ENCODE measurements at places on chromosomes 1 and 21.

GRCh38 chr1:45892068-45892785 is 88.8 kb downstream of the MAST2 start:
- no peak for DNase-seq

DNA sequence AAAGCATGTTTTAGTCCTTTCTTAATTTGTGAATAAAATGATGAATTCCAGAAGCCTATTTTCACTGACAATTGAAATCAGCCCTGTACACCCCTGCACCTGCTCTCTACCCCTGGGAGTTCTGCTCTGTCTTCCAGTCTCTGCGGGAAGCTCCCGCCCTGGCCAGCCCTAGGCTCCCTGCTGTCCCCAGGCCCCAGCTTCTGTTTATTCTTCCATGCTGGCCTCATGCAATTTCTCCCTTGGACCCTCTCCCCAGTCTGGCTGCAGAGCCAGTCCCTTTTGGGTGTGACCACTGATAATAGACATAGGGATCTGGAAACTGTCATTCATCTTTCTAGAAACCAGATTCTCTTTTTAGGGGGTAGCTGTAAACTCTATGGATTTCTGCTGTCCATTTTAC is 258.6 kb downstream of the GRIK3 start:
- DNase-seq = no peak

DNA sequence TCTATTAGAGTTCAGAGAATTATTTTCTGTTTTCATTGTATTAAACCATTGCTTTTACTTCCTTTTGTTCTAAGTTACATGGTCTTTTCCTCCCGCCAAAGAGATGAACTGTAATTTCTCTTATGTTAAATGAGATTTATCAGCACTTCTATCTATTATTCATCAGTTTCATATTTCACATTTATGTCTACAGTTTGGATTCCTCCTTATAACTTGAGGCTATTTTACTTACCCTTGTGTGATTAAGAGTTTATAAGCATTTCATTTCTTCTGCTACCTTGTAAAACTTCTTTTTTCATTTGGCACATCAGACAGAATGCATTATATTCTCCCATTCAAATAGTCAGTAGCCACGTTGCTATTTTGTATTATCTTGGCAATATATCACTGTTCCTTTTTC is 248.2 kb downstream of the PLA2G4A start:
- DNase-seq = no peak

- DNase-seq = no peak
Observed at GRCh38 chr1:232806186-232806510, 932 bp downstream of the MAP10 start.

GRCh38 chr1:82090104-82090503 is 289.4 kb downstream of the ADGRL2 start:
- no peak for DNase-seq

DNA sequence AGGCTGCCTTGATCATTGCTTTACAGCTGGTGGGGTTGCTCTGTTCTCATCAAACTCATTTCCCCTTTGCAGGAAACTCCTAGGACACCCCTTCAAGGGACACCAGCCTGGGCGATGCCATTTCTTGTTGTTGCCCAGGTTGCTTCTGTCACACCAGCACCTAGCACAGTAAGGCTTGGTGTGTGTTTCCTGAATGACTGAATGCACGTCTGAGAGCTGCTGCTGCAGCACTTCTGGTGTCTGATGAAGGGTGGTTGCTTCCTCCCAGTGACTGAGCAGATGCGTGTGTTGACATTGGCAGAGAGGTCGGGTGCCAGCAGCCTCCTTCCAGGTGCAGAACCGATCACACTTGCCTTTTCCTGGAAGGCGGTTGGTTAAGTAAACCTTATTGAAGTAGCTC is 477.4 kb downstream of the CAMTA1 start:
- no peak for DNase-seq

GRCh38 chr1:178629252-178630154 is 95.5 kb upstream of the RALGPS2 start:
- DNase-seq = no peak

GRCh38 chr21:39444421-39445180 is 977 bp downstream of the LCA5L start:
- no peak for DNase-seq

DNA sequence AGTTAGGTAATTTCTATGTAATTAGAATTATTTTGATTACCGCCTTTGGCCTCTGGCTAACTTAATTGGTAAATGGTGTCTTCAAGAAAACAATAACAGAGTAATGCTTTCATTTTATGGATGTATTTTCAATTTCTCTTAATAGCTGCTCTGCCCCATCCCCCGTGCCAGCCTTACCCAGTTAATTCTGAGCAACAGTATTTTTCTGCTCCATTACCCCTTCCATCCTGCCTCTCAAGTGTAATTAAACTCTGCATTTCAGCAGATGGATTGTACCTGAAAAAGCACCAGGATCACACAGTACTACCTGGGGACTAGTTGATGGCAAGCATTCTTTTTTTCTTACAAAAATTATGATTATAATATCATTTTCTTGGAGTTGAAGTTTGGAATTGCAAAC is 104.2 kb downstream of the KIAA0319L start:
- no peak for DNase-seq

DNA sequence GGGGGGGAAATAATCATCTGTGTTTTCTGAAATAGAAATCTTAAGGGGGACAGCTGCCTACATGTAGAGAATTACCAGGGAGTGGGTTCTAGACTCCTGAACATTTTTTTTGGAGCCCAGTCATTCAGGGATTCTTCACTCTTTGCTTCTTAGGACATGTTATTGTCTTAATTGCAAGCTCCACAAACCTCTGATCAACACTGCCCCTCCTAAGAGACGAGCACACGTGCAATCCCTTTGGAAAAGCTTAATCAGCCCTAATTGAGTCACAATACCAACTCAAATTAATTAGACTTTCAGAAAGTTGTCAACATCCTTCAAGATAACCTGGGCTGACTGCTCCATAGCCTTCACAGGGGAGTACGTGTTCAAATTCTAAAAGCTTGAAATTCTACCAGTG is 21.4 kb downstream of the RGS8 start:
- DNase-seq = no peak

- DNase-seq = no peak
Observed at GRCh38 chr1:229907884-229908638, 159.0 kb upstream of the GALNT2 start.

GRCh38 chr1:212237651-212238050 is 47.6 kb upstream of the PPP2R5A start:
- DNase-seq = no peak

DNA sequence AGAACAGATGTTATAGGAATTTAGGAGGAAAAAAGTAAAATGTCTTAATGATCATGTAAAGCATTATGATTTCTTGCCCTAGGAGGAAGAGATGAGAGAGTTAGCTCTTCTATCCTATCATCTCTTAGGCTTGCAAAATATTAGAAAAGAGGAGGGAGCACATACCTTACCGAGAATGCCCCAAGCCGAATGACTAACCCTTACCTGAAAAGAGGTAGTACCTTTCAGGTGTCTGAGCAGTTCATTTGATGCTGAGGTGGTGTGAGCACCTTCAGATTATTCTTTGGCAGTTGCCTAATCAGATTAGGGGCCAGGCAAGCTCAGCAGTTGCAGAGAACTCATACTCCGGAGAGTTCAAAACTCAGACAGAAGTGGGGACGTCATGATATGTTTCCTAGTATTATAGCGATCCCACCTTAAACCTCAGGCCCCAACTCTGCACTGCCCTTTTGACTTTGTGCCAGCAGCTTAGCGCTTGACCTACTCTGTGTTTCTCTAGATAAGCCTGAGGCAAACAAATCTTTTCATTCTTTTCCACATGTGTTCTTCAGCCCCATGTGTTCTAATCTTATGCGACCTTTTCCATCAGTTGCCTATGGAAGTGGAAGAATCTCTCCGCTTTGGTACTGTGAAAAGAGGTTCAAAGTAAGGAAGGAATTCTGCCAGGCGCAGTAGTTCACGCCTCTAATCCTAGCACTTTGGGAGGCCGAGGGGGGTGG is 52.5 kb downstream of the ATP2B4 start:
- no peak for DNase-seq

GRCh38 chr21:25904044-25904695 is 169.4 kb downstream of the GABPA start:
- no peak for DNase-seq

DNA sequence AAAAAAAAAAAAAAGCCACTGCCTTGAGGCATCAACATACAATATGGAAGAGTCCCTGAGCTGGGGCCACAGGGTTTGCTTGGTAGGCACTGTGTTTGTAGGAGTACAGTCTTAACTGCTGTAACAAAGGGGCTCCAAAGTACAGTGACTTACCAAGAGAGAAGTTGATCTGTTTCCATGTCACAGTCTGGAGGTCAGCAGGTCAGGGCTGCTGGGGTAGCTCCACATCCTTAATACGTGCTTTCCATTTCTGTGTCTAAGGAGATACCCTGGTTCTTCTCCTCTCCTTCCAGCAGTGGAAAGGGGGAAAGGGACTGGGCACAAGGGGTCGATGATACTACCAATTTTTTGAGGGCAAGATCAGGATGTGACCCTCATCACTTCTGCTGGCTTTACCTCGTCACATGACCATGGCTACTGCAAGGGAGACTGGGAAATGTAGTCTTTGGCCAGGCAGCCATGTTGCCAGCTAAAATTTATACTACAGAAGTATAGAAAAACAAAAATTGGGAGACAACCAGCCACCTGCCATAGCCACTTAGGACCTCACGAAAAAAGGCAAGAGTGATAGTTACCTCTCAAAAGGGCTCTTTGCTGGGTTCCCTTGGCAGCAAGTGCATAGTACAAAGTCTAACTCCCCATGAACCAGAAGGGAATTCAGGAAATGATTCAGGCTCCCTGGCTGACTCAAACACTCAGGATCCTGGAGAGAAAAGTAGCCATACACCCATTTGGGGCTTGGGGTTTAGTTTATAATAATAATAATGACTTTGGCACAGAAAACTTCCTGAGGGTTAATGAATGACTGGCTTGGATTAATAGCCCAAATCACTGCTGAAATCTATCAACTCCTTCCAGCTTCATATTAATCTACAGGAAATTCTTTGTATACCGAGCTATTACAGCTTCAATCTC is 52.7 kb upstream of the ATP5PO start:
- DNase-seq = no peak

- DNase-seq = no peak
Observed at GRCh38 chr1:39214021-39214713, 9.7 kb downstream of the MACF1 start.

- DNase-seq = no peak
Observed at GRCh38 chr1:34165422-34165921, 442 bp upstream of the CSMD2 start.

DNA sequence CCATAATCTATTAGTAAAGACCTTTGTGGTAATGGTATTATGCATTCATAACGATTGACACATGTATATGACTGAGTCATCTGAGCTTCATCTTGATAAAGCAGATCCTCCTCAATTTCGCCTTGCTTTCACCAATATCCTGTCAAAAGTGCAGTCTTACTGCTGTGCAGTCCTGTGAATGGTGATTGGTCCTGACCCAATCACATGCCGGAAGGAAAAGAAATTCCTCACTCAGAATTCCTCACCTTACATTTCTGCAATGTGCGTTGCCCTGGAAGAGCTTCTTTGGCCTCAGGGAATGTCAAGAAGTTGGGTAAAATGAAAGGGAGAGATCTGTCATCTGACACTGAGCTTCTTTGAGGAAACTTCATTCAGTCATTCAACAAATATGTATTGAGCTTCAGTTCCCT is 121.0 kb upstream of the TSPAN2 start:
- no peak for DNase-seq

- DNase-seq = no peak
Observed at GRCh38 chr1:66623812-66624211, 89.9 kb downstream of the SGIP1 start.

DNA sequence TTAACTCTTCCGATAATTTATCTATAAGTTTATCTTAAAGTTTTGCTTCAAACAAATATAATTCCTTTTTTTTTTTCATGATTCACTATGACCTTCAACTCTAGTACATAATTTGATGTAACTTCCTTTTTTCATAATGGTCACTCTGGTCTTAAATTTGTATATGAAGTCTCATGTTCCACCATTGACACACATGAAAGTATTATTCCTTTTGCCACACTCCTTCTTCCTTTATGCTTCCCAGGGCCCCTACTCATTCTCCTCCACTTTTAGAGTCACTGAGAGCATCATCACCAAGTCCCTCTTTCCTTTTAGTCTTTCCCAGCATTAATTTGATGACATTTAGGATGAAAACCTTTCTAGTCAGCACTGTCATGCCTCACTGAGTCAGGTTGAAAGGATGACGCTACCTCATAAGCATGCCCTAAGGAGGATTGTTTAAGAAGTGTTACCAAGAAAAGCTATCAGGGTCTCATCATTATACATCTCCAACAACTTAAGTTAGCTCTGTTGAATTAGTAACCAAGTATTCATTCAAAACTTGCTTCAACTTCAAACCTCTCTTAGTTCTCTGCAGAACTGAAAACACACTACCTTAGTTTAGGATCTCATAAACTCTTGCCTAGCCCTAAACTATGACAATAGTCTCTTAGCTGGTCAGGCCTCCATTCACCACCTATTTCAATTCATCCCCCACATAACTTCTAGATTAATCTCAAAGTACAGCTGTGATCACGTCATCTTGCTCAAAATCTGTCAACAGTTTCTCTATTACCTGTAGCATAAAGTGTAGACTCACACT is 14.5 kb downstream of the AUNIP start:
- no peak for DNase-seq

DNA sequence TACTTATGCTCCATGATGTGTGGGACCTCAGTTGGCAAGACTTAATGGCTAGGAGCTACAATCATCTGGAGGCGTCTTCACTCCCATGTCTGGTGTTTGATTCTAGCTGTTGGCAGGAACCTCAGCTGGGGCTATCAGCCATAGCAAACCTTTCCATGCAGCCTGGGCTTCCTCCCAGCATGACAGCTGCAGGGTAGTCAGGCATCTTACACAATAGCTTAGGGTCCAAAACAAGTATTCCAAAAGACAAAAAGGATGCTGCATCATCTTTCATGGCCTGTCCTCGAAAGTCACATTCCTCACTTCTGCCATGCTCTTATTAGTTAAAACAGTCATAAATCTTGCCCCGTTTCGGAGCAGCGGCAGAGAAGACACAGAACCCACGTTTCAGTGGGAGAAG is 90.9 kb downstream of the LRRC8C start:
- no peak for DNase-seq

DNA sequence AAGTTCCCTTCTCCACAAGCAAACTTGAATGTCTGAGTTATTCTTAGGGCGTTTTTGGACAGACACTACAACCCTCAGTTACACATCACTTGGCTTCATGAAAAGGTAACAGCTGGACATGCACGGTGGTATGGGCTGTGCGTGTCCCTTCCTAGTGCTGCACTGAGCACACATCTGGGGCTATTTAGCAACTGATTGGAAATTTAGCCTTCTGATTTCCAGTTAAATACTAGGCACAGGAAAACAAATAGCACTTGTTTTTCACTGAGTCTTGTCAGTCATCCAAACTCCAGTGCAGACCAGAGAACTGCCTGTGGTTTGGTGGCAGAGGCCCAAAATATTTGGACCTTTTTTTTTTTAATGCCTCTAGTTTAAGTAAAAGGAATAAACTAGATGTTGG is 134.7 kb downstream of the TGFBR3 start:
- DNase-seq = no peak

GRCh38 chr1:221302810-221303209 is 423.6 kb downstream of the HLX start:
- no peak for DNase-seq

Measured in stimulated activated CD4-positive, alpha-beta T cell treated with anti-CD3 and anti-CD28 coated beads, Interleukin-1b, Interleukin-23, amount 100 ng/mL, for 4 hours (primary cell).